Activated CD8-positive, alpha-beta T cell treated with anti-CD3 and anti-CD28 coated beads for 36 hours (primary cell): ENCODE measurements at places on chromosomes 7 and 10.

- DNase-seq = no peak
Measured at GRCh38 chr7:32179567-32179966, 109.4 kb upstream of the PDE1C start.

GRCh38 chr10:27611236-27611635 is 107.1 kb downstream of the RAB18 start:
- DNase-seq = no peak

GRCh38 chr7:156611014-156612010 is 29.3 kb upstream of the RNF32 start:
- DNase-seq = no peak

GRCh38 chr7:4202154-4202736 is 479.9 kb upstream of the FOXK1 start:
- DNase-seq = no peak

DNA sequence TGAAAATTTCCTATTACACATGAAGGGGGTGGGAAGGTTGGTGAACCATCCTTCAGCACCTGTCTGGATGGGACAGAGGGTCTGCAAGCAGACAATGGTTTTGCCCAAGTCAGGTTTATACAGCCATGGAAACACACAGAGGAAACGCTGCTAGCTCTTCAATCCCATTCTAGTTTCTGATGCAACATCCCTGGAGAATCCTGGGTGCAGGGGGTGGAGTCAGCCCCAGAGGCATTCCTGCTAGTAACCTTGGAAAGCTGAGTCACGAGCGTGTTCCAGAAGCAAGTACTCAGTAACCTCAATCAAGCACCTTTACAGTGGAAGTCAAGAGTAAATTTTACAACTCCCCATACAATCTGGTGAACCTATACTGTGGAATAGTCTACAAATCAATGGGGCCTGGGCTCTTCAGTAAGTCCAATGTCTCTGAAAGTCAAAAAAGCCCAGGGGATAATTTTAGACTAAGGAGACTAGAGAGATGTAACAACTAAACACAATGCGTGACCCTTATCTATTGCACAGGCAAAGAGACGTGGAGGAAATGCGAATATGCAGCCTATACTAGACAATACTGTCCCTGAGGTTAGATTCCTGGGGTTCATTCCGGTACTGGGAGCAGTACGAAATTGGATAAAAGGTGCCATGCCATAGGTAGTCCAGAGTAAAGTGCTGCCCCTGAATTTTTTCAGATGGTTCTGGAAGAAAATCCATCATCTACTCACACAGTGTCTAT is 95.4 kb downstream of the ZRANB1 start:
- no peak for DNase-seq

- DNase-seq = no peak
Measured at GRCh38 chr10:13340068-13340467, 8.0 kb downstream of the SEPHS1 start.

- DNase-seq = no peak
Measured at GRCh38 chr7:101363196-101363733, 590 bp downstream of the COL26A1 start.
